ENCODE measurements at places on chromosomes 4 and X. TPM values are rescaled to one million over a fixed set of nuclear protein-coding genes. Genes with fewer than 3 reads are reported as not detected.

The SULT1E1 gene
- not detected for total RNA-seq

The MSANTD1 gene
- total RNA-seq, result 0.25 TPM

GRCh38 chrX:140090800-140091124, 125.4 kb upstream of the CXorf66 start:
- DNase-seq, result no peak
- no peak overlapping the region for H3K27ac ChIP-seq
- no peaks in the 10 kb centered on the region for H3K27me3 ChIP-seq

DNA sequence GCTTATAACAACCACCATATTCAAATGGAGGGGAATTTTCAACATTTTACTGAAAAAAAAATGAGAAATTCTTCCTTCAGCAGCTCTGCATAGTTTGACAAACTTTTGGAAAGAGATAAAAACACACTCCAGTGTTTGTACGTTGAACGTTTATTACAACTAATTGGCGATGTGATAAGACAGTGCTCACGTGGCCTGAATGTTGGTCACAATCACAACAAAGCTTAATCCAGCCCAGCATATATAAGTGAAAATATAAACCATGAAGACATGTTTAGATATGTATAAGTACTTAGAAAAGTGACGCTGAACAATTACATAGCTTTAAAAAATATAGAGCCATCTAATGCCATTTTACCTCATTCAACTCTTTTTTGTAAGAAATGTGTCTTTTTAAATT, 28.7 kb downstream of the AP1S2 start:
- peaks cover 11% of the 10 kb centered on the region for H3K36me3 ChIP-seq
- H3K27me3 ChIP-seq, result no peaks in the 10 kb centered on the region
- no peak for DNase-seq

DNA sequence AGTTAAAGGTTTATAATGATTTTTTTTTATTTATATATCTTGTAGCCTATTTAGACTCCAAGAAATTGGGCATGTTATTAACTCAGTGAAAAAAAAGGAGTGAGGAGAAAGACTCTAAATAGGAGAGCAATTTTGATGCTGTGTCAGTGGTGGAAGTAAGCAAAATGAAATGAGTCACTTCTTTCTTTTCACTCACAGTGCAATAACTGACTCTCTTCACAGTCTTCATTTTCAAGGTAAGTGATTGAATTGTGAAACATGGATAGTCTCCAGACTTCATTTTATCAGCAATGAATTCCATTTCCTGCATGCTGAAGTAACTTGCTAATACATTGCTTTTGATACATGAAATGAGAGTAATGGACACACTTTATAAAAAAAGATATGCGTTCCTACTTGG, 2271.5 kb downstream of the PCDH7 start:
- H3K36me3 ChIP-seq, result no peaks in the 10 kb centered on the region
- no peak overlapping the region for H3K27ac ChIP-seq
- no peak for DNase-seq
- H3K4me1 ChIP-seq, result no peaks in the 10 kb centered on the region
- no peak overlapping the region for H3K4me3 ChIP-seq

GRCh38 chrX:55120761-55121358, 32.0 kb downstream of the PAGE2 start:
- H3K4me3 ChIP-seq, result no peak overlapping the region
- peaks cover 5% of the 10 kb centered on the region for H3K27me3 ChIP-seq

GRCh38 chrX:7266288-7266687, 118.3 kb upstream of the PUDP start:
- no peak overlapping the region for H3K4me3 ChIP-seq
- H3K4me1 ChIP-seq, result no peaks in the 10 kb centered on the region
- no peaks in the 10 kb centered on the region for H3K36me3 ChIP-seq
- H3K27me3 ChIP-seq, result no peaks in the 10 kb centered on the region
- DNase-seq, result no peak

DNA sequence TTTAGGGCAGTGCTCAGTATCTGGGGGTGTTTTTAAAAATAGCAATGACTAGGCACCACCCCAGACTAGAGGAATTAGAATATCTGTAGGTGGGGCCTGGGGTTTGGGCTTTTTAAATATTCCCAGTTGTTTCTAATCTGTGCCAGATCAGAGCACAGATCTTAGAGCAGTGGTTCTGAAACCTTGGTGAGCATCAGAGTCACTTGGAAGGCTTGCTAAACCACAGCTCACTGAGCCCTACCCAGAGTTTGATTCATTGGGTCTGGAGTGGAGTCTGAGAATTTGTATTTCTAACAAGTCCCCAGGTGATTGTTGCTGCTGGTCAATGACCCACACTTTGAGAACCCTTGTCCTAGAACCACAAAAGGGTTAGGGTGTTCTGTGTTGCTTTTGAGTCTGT, 16.7 kb downstream of the HADH start:
- H3K27me3 ChIP-seq, result no peaks in the 10 kb centered on the region
- H3K4me3 ChIP-seq, result no peak overlapping the region
- no peaks in the 10 kb centered on the region for H3K4me1 ChIP-seq
- H3K36me3 ChIP-seq, result peaks cover 9% of the 10 kb centered on the region
- H3K27ac ChIP-seq, result no peak overlapping the region
- DNase-seq, result no peak

GRCh38 chr4:41418444-41418843, 119.5 kb upstream of the LIMCH1 start:
- peak; percentile 18 for DNase-seq
- H3K4me1 ChIP-seq, result peaks cover 14% of the 10 kb centered on the region
- no peak overlapping the region for H3K27ac ChIP-seq
- no peak overlapping the region for H3K4me3 ChIP-seq

GRCh38 chrX:95733426-95733825, 951.2 kb upstream of the DIAPH2 start:
- peak overlapping the region; percentile 22 for H3K27ac ChIP-seq
- H3K4me1 ChIP-seq, result peaks cover 19% of the 10 kb centered on the region
- no peaks in the 10 kb centered on the region for H3K27me3 ChIP-seq
- no peaks in the 10 kb centered on the region for H3K36me3 ChIP-seq
- DNase-seq, result peak; percentile 68

Measured in neural progenitor cell (in vitro differentiated cells).